Activated CD8-positive, alpha-beta memory T cell treated with anti-CD3 and anti-CD28 coated beads, Interleukin-2, amount 10 ng/mL, durations not matched to agents 7 days and 5 days (primary cell): ENCODE measurements at places on chromosomes 11 and 22. TPM values are rescaled to one million over a fixed set of nuclear protein-coding genes. Genes with fewer than 3 reads are reported as not detected.

- no peak for DNase-seq
Observed at GRCh38 chr11:16793511-16793910, 55.1 kb downstream of the C11orf58 start.

The NPAS4 gene
- 0.12 TPM for total RNA-seq

The MGAT3 gene
- 0.96 TPM for total RNA-seq

- no peak for DNase-seq
Observed at GRCh38 chr11:101974255-101974654, 57.9 kb upstream of the ANGPTL5 start.

The MS4A7 gene
- total RNA-seq: not detected

- no peak for DNase-seq
Observed at GRCh38 chr22:40580631-40581030, 55.9 kb downstream of the MRTFA start.
